ENCODE measurements at places on chromosomes 5 and 9.

DNA sequence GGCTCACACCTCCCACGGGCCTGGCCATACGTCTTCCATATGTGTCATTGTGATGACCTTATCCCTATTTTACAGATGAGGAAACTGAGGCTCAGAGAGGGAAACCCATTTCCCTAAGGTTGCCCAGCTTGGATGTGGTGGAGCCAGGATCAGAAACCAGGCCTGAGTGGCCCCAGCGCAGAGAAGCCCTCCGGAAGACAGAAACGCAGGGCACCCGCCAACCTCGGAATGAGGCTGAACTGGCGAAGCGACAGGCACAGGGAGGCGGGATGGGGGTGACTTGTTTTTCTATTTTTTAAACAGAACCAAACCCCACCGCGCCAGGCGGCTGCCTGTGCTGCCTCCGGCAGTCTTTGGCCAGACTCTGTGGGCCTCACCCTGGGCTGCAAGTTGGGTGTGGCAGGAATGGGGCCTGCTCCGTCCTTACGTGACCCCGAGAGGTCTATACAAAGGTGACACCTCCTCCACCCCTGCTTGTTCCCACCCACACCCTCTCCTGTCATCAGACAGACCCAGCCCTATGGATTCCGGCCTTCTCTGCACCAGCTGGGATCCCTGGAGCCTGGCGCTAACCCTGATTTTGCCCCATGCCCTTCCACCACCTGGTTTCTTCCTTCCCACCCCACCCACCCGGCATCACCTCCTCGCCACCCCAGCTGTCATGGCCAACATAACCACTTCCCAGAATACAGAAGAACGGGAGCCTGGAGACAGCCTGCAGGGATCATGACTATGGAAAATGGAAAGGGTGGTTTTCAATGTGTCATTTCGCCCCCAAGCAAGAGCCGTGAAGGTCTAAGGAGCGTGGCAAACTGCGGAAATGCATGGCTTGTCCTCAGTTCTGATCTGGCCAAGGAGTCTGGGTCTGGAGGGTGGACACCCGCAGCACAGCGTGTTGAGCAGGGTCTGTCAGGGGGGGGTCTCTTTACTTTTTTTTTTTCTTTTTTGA is 23.6 kb downstream of the PLPP7 start:
- no peak for DNase-seq

DNA sequence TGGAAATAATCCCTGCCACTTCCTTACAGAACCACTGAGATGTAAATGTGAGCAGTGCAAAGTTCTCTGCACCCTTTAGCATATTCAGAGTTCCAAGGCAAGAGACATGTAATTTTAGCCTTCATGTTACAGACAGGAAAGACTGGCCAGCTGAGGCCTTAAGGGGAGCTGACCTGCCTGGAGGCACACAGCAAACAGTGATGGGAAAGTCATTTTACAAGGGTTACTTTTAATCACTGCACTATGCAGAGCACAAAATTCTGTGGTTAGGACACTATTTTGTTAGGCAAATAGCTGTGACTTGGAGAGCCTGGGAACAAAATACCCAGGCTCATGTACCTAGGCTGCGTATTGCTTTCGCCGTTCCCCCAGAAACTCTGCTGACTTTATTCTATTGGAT is 30.2 kb upstream of the TNIP1 start:
- no peak for DNase-seq

- DNase-seq, result peak; percentile 88
Measured at GRCh38 chr5:108747774-108748400, at the start of gene FER. Gene FER (plus strand): TSS chr5:108747897. CDS start chr5:108798183, 50,286 bp downstream.

DNA sequence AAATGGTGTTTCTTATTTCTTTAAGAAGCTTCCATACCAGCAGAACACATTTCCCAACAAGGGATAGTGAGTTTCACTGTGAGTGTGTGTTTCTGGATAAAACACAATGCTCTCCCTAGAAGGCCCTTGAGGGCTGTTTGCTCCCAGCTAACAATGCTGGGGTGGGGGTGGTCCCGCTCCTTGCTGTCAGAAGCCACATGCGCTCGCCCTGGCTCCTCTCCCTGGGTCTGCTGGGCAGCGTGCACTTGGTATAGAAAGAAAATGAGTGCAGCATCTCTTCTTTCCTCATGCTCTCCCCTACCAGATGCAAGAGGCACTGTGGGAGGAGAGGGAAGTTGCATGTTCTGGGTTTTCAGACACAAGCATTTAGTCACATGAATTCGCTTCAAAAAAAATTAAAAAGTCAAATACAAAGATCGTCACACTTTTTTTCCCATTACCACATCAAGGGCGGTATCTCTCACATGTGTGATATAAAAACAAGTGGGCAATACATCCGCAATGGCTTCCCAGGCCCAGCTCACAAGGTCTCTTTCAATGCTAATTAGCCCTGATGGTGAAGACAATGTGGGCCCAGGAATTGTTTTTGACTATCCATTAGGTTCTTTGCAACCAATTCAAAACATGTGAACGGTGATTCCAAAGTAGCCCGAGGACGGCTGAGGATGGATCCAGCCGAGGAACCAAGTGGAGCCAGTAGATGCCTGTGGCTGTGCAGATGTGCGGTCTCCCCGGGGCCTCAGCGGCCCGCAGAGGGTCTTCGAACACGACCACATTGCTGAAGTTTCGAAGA is 603.6 kb downstream of the IRX1 start:
- DNase-seq, result no peak

DNA sequence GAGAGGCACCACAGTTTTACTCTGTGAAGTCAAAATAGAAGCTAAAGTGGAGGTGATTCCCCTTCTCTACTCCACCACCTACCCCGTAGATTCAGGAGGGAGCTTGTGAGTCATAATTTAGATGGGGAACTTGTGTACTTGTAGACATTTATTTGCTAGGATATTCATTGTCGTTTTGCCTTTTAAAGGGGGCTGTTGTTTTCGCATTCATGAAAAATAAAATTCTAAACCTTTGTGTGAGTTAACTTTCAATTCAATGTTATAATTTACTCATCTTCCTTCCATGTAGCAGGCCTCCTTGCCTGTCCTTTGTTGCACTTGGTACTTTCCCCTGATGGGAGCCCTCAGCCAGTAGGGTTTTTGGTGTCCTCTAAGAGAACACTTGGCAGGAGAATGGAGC is 22.0 kb downstream of the SECISBP2 start:
- no peak for DNase-seq

- DNase-seq, result no peak
Measured at GRCh38 chr9:92601451-92601850, 65.7 kb upstream of the ECM2 start.

GRCh38 chr9:3235497-3235896 is 290.3 kb downstream of the RFX3 start:
- DNase-seq, result no peak

GRCh38 chr9:136204838-136205706 is at the start of gene LHX3:
Gene LHX3 (minus strand): TSS chr9:136205128. CDS start chr9:136205012, 116 bp downstream.
- no peak for DNase-seq

DNA sequence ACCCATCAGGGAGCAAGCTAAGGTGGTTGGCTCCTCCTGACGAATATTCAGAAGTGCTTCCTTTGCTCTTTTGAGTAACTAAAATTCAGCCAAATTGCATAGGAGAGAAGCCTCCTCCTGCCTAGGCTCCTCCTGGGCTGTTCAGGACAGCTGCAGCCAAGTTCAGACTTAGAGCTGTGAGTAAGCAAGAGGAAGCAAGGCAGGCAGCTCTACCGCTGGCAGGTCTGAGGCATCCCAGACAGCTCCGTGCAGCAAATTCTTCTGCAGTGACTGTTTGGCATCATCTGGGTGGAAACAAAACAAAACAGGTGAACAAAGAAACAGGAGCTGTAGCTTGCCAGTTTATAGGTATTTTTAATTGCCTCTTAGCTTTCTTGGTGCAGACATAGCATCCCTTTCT is 421.0 kb downstream of the GADD45G start:
- DNase-seq, result peak; percentile 32

Measured in iris pigment epithelial cell (primary cell).